ENCODE measurements at places on chromosomes 1 and 21. TPM values are rescaled to one million over a fixed set of nuclear protein-coding genes. Genes with fewer than 3 reads are reported as not detected.

The TCHHL1 gene
- total RNA-seq, result not detected

The BOLA1 gene
- total RNA-seq, result 14.1 TPM

The C4BPA gene
- total RNA-seq, result not detected

The COL9A2 gene
- total RNA-seq, result 0.38 TPM

The FAM72C gene
- 2.5 TPM for total RNA-seq

The CLCA4 gene
- total RNA-seq, result not detected

The PEX10 gene
- total RNA-seq, result 28.0 TPM

The MMEL1 gene
- under 0.01 TPM for total RNA-seq

The SPTA1 gene
- total RNA-seq, result 0.19 TPM

The LRRC8C gene
- 6.2 TPM for total RNA-seq

The BSND gene
- not detected for total RNA-seq

The UBE2Q1 gene
- 24.0 TPM for total RNA-seq

The LACTBL1 gene
- not detected for total RNA-seq

The SNRPE gene
- 72.7 TPM for total RNA-seq

The AADACL4 gene
- total RNA-seq, result not detected

The ERG gene
- total RNA-seq, result 0.56 TPM

The KRTAP19-1 gene
- not detected for total RNA-seq

The INSRR gene
- not detected for total RNA-seq
